Caco-2 (cell line): ENCODE measurements at places on chromosomes 12 and 14. TPM values are rescaled to one million over a fixed set of nuclear protein-coding genes. Genes with fewer than 3 reads are reported as not detected.

DNA sequence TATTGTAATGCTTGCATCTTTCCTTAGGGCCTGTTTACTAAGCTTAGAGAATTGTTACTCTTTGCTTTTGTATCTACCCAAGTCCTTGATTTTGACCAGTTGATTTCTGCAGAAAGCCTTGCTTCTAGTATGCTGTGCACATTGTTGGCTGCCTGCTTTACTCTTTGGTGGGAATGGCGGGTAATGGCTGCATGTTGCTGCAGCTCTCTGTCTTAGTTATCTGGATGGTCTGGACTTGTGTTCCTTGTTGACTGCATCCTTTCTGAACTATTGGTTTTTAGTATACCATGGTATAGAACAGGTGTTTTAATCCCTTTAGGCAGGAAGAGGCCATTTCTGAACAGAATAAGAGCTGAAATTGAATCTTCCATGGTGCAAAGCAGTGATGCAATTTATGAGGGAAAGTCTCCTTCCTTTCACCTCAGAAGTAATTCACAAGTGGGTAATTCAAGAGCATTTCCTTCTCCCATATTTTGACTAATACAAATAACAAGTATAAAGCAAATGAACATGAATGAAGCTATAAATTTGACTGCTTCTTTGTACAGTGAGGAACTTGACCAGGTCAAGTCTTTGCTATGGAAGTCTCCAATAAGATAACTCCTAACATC lies 466.4 kb downstream of the NPAS3 start:
- no peak for DNase-seq

GRCh38 chr12:109153821-109154441 lies 37.5 kb downstream of the ACACB start:
- peak; percentile 49 for DNase-seq

Gene BIN2
- 0.16 and 0.18 TPM in 2 replicates for total RNA-seq

DNA sequence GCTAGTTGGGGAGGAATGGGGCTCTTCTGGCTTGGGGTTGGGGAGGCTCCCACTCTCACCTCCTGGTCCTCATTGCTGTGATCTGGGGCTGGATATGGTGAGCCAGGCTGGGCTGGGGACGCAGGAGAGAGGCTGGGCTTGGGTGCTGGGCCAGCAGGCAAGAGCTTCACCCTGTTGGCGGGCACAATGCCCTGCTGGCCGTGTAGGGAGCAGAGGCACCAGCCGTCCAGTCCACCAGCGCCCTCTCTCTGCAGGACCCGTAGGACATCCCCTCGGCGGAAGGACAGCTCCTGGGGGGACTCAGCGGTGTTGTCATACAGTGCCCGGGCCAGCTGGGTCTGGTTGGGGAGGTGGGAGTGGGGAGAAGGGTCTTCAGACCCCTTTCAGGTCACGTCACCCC lies 4.5 kb downstream of the EFS start:
- no peak for DNase-seq

Gene ERO1A
- total RNA-seq: 73.6 and 83.4 TPM in 2 replicates

DNA sequence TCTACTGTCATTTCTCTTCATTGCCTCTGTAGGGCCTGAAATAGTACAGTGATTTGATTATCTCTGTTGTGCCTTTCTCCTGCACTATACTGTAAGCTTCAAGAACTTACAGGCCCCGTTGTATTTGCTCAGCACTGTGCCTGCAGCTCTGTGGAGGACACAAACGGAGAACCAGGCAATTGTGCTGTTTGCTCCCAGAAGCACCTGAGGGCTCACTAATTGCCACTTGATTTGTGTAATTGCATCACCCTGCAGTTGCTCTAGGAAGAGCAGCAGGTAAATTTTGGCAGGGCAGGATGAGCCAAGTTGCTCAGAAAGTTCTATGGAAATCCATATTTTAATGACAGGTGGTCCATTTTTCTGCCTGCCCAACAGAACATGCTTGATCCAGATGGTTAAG lies 11.6 kb upstream of the KRT82 start:
- no peak for DNase-seq

DNA sequence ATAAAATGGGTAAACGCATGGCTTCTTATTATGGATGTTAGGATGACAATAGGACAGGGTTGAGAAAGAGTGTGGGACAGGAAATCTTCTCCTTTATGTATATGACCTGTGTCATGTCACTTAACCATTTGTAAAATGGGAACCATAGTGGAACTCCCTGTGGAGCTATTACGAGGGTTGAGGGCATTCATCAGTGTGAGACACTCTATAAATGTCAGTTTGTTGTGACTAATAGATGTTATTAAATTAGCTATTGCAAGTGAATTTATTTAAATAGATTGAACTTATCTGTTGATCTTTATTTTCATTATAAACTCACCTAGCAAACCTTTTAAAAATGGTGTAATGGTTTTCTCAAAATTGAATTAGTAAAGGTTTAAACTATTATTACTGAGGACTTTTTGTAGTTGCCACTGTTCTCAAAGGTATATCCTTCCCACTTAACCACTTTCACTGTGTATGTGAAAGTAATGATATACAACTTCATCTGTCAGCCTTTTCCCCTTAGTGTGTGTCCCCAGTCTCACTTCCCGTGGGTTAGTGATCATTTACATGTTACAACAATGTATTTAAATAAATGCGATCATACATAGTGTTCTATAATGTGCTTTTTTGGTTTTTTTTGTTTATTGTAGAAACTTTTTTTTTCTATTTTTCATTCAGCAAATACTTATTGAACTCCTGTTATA lies 17.1 kb downstream of the HELB start:
- no peak for DNase-seq

Gene OVCH1
- not detected in 2 replicates for total RNA-seq
